ENCODE measurements at places on chromosomes 13 and 19.

- no peaks in the 10 kb centered on the region for H3K27me3 ChIP-seq
- no peak overlapping the region for H3K27ac ChIP-seq
- no peak overlapping the region for H3K4me3 ChIP-seq
- no peak for DNase-seq
Observed at GRCh38 chr13:109625156-109625555, 161.2 kb downstream of the IRS2 start.

DNA sequence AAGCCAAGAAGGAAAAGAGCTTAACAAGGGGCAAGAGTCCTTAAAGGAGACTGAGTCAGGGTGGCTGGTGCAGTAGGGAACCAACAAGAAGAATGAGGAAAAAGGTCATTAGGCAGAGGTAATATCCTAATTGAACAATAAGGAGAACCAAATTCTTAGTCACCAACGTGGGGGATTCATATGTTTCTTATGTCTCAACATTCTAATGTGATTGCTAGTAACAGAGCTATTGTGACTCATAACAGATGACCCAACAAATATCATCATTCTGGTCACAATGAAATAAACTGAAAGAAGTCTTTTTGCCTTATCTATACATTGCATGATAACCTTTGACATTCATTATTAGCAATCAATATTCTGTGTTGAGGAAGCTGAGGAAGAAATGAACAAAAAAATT, 101.6 kb downstream of the RAP2A start:
- H3K36me3 ChIP-seq: no peaks in the 10 kb centered on the region
- H3K27me3 ChIP-seq: peaks cover 6% of the 10 kb centered on the region
- H3K27ac ChIP-seq: no peak overlapping the region
- no peak overlapping the region for H3K4me3 ChIP-seq

DNA sequence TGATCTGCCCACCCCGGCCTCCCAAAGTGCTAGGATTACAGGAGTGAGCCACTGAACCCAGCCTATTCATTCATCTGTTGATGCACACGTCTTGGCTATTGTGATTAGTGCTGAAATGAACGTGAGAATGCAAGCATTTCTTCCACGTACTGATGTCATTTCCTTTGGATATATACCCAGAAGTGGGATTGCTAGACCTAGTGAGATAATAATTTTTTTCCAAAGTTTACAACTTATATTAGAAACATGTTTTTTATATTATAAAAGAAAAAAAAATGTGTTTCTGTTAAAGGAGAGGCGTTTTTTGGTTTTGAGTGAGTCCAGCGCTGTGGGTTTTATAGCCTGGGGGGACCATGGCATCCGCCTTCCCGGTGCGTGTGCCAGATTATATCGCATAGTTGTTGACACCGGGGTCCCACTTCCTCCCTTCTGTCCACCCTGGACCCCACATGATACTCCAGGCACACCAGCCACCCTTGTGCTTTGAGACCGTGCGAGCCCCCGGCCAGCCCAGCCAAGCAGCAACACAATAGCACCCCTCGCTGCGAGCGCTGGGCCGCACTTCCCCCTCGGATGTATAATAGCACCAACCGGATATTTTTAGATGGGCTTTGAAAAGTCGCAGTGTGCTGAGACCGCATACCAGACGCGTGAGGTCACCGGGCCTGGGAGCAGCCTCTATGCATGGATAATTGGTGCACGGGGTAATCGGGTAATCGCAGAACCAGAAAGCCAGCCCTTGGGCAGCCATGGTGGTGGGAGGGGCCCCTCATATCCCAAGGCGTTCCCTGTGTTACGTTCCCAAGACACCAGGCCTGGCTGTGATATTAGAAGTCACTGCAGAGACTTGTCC, 59.6 kb downstream of the MYO9B start:
- H3K36me3 ChIP-seq: peaks cover 29% of the 10 kb centered on the region
- no peak overlapping the region for H3K27ac ChIP-seq
- H3K27me3 ChIP-seq: no peaks in the 10 kb centered on the region
- no peaks in the 10 kb centered on the region for H3K4me1 ChIP-seq

GRCh38 chr19:41753159-41753558, 2.2 kb upstream of the CEACAM6 start:
- peak; percentile 65 for DNase-seq
- H3K27me3 ChIP-seq: peaks cover 10% of the 10 kb centered on the region
- no peaks in the 10 kb centered on the region for H3K36me3 ChIP-seq
- no peak overlapping the region for H3K4me3 ChIP-seq
- H3K4me1 ChIP-seq: no peaks in the 10 kb centered on the region

DNA sequence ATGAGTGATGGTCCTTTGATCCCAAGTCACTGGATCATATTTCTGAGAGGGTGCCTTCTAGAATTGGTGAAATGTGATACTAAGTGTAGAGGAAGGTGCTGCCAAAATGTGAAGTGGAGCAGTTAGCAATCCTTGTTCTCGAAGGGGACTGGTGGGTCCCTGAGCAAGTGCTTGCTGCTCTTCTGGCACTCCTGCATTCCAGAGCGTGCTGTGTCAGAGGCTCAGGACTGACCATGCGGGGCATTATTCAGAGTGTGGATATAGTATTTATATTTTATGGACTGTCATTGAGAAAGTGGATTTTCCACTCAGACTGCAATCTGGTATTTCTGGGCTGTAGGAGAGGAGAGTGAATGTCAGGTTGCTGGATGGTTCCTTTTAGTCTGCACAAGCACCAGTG, 152.6 kb upstream of the KL start:
- H3K36me3 ChIP-seq: no peaks in the 10 kb centered on the region
- no peak overlapping the region for H3K27ac ChIP-seq
- no peaks in the 10 kb centered on the region for H3K27me3 ChIP-seq
- DNase-seq: no peak

DNA sequence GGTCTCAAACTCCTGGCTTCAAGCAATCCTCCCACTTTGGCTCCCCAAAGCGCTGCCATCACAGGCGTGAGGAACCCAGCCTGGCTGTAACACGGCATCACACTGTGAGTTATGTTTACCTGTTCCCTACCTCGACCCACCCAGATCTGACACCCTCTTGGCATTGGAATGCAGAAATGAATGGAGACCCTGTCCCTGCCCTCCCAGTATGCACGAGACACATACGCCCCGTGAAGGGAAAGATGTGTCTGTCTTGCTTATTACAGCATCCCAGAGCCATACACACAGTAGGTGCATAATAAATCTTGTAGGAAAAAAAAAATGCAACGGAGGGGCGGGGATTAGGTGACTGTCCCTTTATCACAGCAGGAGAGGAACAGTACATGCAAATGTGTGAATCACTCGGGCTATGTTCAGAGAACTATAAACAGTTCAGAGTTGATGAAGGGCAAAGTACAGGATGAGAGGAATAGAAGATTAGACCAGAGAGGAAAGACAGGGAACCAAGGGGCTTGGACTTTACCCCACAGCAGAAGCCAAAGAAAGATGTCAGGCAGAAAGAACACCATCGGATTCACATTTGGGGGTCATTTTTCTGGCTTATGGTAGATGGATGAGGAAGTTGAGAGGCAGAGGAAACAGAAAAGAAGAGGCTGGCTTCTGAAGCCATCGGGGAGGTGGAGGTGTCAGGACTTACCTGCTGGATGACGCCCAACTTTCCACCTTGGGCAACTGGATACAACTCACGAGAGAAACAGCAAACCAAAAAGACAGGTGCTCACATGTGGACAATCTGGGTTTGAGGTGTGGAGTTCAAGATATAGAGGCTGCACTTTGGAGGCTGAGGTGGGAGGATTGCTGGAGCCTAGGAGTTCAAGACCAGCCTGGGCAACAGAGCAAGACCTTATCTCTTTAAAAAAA, 94.3 kb downstream of the INSR start:
- H3K36me3 ChIP-seq: no peaks in the 10 kb centered on the region
- no peak overlapping the region for H3K4me3 ChIP-seq
- DNase-seq: no peak
- peaks cover 24% of the 10 kb centered on the region for H3K4me1 ChIP-seq

DNA sequence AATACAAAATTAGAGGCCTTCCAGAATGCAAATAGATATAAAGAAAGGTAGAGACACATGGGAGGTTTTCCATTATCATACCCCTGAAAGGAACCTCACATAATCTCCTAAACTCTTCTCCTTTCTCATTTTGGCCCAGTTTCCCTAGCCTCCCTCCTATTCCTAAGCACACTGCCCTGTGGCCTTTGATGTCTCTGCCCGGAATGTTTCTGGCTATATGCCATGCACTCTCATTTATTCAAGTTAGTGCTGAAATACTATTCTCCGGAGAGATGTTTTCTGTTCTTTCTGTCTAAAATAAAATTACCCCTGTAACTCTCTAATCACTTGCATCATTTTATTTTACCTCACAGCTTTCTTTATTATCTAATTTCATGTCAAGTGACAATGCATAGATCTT, 1287.7 kb downstream of the SLITRK5 start:
- no peak overlapping the region for H3K27ac ChIP-seq
- H3K27me3 ChIP-seq: no peaks in the 10 kb centered on the region
- H3K36me3 ChIP-seq: no peaks in the 10 kb centered on the region
- H3K4me1 ChIP-seq: no peaks in the 10 kb centered on the region
- DNase-seq: no peak

DNA sequence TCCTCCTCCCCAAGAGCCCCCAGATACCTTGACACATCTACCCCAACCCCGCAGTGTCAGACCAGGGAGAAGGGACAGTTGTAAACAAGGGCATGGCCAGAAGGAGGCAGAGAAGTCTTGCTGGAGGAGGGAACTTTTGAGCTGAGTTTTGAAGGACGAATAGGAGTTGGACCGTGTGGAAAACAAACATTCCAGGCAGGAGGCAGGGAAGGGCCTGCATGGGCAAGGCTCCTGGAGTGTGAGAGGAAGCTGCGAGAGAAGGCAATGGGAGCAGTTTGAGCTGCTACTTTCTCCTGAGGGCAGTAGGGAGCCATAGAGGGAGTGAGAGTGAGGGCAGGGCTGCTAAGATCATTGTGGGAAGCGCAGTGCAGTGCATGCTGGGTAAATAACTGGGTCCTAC, 23.3 kb downstream of the IL12RB1 start:
- no peaks in the 10 kb centered on the region for H3K27me3 ChIP-seq
- peaks cover 3% of the 10 kb centered on the region for H3K4me1 ChIP-seq
- no peak overlapping the region for H3K4me3 ChIP-seq
- no peaks in the 10 kb centered on the region for H3K36me3 ChIP-seq

DNA sequence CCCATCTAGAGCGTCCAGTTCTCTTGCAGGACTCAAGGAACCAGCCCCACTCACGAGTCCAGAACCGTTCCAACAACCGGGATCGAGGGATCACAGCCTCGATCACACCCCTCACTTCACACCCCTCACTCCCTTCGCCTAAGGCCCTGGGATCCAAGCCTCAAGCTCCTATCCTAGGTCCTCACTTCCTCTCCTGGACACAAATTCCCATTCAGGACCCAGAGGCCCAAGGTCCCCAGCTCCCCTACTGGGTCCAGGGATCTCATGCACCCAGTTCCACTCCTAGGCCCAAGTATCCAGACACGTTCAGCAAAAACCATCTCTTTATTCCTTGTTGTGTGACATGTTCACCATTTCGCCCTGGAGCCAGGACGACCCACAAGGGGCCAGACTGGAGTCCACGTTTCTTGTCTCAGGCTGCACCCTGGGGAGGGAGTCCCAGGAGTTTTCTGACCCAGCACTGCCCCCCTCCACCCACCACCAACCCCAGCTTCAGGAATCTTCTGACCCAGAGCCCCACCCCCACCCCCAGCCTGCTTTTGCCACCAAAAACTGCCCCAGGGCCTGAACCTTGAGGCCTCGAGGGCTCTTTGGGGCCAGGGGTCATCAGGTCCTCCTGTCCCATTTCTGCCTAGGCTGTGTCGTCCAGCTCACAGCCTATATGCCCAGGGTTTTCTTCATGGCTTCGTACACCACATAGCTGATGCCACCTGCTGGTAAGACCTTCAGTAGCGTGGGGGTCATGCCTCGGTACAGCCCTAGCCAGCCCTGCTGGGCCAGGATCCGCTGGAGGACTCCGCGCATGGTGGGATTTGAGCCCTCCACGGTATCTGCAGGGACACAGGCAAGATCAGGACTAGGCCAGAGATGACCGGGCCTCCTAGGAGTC, 1.4 kb upstream of the KHSRP start:
- peaks cover 39% of the 10 kb centered on the region for H3K4me1 ChIP-seq
- peaks cover 31% of the 10 kb centered on the region for H3K36me3 ChIP-seq
- DNase-seq: peak; percentile 47
- peak overlapping the region; percentile 82 for H3K27ac ChIP-seq
- H3K4me3 ChIP-seq: no peak overlapping the region
- no peaks in the 10 kb centered on the region for H3K27me3 ChIP-seq

DNA sequence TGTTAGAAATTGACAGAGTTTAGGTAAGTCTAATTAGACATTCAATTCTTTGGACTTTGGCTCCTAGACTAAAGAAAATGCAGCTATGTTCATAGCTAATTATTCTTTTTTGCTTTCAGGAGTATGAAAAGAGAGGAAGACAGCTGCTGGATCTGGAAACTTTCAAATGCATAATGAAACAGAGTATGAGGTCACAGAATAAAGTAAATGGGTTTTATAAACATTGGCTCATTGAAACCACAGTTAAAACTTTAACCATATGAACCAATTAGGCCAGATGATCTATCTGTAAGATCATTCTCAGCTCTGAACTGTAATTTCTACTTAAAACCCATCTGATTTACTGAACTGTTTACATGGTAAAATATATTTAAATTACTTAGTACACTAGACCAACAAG, 82.7 kb downstream of the TEX26 start:
- peaks cover 10% of the 10 kb centered on the region for H3K27me3 ChIP-seq
- DNase-seq: no peak
- H3K36me3 ChIP-seq: no peaks in the 10 kb centered on the region
- no peaks in the 10 kb centered on the region for H3K4me1 ChIP-seq
- no peak overlapping the region for H3K27ac ChIP-seq

DNA sequence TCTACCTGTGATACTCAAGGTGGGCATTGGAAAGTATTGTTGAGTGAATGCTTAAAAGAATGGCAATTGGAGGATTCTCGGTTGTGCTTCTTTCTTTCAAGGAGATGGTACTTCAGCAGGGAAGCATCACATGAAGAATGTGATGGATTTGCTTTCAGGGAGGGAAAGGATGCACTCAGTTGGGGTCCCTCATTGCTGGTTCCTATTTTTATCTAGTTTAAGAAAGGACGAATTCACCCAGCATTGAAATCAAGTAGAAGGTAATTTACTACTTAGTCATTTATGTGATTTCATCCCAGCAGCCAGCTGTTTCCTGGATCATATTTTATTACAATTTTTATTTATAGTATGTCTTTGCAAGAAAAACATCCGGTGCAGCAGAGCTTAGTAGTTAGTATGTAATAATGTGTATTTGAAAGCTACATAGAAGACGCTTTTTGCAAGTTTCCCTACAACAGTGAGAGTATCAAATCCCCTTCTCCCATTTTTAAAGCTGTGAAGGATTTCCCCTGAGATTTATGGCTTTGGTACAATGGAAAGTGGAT, 417.9 kb downstream of the GPC5 start:
- no peak for DNase-seq
- H3K4me3 ChIP-seq: no peak overlapping the region
- H3K36me3 ChIP-seq: no peaks in the 10 kb centered on the region

GRCh38 chr13:106602178-106602577, 34.2 kb upstream of the ARGLU1 start:
- H3K36me3 ChIP-seq: no peaks in the 10 kb centered on the region
- DNase-seq: no peak
- H3K27me3 ChIP-seq: no peaks in the 10 kb centered on the region
- H3K4me1 ChIP-seq: peaks cover 19% of the 10 kb centered on the region
- no peak overlapping the region for H3K27ac ChIP-seq

Measured in DND-41 (cell line).